Ascending aorta (tissue), 2 donors: ENCODE measurements at places on chromosomes 4 and X.

GRCh38 chr4:189809839-189810238 is 130.8 kb upstream of the FRG1 start:
- no peak for DNase-seq

- no peak for DNase-seq
Observed at GRCh38 chrX:120358737-120359456, 3.0 kb upstream of the ATP1B4 start.

DNA sequence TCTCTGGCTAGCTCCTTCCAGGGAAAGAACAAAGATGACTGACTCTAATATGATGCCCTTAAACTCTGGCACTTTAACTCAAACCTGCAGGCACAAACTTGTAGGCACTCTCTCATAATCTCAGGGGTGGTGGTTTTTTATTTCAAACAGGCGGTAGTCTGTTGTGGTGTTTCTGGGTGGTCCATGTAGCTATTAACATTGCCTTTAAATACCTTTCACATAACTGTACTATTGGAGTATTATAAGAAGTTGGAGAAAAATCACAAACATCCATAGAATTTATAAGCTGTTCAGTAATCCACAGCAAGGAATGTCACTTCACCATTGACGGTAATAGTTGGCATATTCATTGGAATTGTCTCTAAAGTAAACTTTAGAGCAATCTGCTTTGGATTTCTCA is 204.2 kb upstream of the PDE5A start:
- no peak for DNase-seq

DNA sequence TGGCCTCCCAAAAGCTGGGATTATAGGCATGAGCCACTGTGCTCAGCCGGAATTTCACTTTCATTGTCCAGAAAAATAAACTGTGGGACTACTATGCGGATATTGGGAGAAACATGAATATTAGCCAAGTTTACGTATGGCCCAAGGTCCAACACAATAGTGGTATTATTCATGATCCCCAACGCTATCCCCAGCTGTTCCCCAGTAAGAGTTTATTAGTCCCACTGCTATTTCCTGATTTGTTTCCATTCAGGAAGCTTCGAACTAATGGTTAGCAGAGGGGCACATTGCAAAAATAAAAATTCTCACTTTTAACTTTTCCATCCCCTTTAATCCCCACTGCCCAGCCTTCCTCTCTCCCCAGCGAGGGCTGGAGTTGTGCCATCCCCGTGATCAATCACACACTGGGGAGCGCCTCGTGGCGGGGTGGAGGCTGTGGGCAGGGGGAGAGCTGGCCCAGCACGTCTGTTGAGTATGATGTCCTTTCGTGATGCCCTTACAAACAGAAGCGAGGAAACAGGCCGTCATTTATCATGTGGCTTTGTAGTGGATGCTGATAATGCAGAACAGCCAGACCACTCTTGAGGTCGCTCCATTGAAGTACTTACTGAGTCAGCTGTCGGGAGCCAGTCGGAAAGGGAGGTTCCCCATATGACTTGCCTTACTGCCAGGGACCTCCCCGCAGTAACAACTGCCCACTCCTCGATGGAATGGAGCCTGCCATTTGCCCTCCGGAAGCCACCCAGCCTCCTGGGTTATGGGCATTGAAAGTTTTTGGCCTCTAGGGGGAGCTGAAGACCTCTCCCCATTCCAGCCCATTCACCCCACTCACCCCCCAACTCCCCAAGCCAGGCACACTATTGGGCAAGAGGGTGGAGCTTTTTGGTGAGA is 117.0 kb downstream of the KDR start:
- no peak for DNase-seq

DNA sequence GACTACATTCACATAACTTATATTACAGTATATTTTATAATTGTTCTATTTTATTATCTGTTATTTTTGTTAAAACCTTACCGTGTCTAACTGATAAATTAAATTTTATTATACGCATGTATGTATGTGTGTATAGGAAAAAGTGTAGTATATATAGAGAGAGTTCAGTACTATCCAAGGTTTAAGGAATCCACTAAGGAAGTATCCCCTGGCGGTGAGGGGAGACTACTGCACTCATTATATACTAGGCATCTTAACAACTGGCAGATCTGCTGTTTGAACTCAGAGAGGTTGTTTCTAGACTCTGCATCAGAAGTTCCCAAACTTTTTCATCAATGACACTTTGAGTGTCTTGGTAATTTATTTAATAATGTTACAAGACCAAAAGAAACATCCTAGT is 70.9 kb downstream of the NDST4 start:
- no peak for DNase-seq

- no peak for DNase-seq
Observed at GRCh38 chrX:109199726-109200125, 282.2 kb downstream of the GUCY2F start.

DNA sequence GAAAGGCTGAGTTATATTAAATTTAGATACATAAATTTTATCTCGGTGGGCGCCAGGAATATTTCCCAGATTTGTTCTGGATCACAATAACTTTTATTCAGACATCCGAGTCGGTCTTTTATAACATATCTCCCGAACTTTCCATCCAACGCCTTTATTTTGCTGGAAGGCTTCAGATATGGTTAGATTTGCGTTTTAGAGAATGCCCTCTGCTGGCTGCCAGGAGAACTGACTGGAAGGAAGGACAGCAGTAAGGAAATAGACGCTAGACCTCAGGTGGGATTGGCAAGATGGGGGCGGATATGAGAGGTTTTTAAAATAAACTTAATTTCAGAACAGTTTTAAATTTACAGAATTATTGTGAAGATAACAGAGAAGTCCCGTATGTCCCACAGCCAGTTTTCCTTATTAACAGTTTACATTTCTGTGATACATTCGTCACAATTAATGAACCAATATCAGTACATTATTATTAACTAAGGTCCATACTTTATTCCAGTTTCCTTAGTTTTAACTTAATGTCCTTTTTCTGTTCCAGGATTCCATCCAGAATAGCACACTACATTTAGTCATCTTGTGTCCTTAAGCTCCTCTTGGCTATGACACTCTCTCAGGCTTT is 4.6 kb upstream of the KANTR start:
- DNase-seq: no peak

DNA sequence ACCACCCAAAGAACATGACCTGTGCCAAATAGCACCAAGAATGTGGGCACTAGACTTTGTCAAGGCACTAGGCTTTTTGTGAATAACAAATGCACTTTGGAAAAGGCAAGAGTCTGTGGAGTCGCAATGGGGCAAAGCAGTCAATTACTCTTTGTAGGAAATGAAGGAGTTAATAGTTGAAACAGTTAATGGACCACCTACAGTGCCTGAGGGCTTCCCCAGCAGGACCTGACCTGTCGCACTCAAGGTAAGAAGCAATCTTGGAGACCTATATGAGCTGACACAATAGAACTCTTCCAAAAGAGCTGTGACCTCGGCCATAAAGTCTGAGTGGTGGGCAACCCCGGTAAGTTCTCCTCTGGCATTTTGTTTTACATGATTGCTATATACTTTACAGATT is 49.2 kb upstream of the CAPN6 start:
- no peak for DNase-seq

DNA sequence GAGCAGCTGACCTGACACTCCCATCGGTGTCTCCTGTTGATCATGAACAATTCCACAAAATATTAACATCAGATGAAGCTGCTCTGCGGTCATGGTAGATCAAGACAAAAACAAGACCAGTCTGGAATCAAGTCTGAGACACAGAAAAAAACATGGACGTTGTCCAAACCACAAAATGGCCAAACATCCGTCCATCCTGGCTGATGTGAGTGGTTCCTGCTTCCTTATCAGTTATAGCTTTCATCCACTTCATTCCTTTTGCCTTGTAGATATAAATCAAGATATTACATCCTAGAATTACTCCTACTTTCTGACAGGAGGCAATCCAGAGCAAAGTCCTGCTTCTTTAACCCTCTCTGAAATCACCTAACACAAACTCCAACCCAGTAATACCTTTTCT is 28.8 kb upstream of the PCSK1N start:
- DNase-seq: no peak

- DNase-seq: no peak
Observed at GRCh38 chr4:17722356-17722700, 59.1 kb downstream of the FAM184B start.

DNA sequence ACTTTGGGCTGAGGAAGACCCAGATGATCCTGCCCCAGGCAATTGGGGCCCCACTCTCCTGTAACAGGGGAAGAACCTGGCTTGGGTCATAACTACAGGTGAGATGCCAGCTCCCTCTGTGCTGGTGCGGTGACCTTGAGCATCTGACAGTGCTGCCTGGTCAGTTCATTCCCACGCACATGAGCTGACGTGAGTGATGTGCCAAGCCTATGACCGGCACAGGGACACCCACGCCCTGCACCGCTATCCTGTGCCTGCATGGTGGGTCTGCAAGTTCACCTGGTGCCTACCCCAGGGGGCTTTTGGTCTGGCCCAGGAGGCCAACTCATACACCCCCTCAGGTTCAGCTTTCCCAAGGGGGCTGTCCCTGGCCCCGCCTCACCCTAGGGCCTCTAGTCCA is 123.7 kb upstream of the PSAPL1 start:
- DNase-seq: no peak

GRCh38 chrX:51148848-51149247 is 183.8 kb upstream of the NUDT10 start:
- DNase-seq: no peak

DNA sequence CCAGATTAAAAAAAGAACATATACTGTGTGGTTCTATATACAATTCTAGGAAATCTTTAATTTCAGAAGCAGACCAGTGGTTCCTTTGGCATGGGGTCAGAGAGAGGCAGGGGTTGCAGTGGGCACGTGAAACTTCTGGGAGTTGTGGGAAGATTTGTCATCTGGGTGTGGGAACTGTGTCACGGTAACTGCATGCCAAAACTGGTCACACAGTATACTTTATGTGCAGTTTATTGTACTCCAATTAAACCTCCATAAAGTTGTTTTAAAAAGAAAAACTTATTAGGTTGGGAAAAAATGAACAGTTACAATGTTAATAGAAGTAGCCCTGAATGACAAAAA is 26.7 kb upstream of the STS start:
- DNase-seq: no peak

- DNase-seq: no peak
Observed at GRCh38 chr4:2714061-2714770, 41.9 kb downstream of the TNIP2 start.

DNA sequence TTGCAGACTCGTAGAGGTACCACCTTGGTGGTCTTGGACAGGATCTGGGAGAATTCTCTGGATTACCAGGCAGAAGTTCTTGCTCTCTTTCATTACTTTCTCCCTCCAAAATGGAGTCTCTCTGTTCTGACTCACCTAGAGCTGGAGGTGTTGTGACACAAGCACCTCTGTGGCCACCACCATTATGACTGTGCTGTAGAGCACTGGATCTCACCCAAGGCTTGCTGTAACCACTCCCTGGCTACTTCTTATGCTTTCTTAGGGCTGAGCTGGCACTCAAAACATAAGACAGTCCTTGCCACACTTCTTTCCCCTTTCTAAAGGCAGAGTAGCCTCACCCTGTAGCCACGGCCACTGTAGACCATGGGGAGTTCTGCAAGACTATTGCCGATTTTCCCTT is 296.6 kb upstream of the DIPK2B start:
- DNase-seq: no peak

- DNase-seq: no peak
Observed at GRCh38 chrX:108285918-108286317, 152.3 kb downstream of the COL4A6 start.

- no peak for DNase-seq
Observed at GRCh38 chr4:176357359-176358082, 37.8 kb downstream of the SPCS3 start.

GRCh38 chrX:24902806-24903205 is 113.0 kb downstream of the ARX start:
- no peak for DNase-seq

GRCh38 chr4:152925851-152926250 is 10.3 kb upstream of the FHDC1 start:
- DNase-seq: no peak

DNA sequence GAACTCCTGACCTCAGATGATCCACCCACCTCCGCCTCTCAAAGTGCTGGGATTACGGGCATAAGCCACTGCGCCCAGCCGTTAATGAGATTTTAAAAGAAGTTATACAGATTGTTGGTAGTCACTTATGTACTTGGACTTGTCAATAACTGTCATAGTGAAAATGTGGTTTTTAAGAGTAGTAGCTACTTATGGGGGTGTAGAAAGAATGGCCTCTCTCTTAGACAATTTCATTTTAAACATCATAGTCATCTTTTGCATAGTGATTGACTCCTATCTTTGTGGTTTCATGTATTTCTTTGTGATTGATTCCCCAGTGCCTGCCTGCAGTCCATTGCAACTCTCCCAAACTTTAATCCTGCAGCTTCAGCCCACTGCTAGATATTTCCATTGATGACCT is 17.4 kb downstream of the FAM199X start:
- no peak for DNase-seq

DNA sequence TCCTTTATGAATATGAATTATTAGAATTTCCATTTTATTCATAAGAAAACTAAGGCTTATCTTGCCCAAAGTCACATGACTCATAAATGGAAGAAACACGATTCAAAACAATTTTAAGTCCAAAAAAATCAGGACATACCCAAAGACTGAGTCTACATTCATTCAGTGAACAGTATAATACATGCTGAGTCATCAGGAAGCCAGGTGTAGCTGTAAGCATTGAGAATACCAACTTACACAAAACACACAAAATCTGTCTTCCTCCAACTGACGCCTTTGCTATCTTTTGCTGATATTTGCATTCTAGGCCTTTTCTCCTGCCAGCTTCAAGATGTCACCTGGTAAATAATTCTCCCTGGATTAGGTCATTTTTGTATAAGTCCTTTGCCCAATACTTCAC is 520.1 kb upstream of the GALNT7 start:
- no peak for DNase-seq

DNA sequence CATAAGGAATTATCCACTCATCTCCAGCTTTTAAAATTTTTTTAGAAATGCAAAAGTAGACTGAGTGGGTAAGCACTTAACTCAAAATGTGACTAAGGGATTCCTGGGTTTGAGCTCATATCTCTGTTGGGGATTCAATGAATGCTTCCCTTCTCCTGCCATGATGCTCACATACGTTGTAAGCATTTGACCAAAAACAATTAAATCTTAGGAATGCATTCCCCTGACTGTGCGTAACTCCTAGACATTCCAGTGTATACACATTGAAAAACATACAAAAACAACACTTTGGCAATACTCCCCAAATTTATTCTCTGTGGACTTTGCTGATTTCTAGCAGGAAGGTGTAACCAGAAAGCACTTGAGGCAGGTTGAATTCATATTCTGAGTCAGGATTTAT is 29.8 kb downstream of the SPANXA2 start:
- DNase-seq: no peak

DNA sequence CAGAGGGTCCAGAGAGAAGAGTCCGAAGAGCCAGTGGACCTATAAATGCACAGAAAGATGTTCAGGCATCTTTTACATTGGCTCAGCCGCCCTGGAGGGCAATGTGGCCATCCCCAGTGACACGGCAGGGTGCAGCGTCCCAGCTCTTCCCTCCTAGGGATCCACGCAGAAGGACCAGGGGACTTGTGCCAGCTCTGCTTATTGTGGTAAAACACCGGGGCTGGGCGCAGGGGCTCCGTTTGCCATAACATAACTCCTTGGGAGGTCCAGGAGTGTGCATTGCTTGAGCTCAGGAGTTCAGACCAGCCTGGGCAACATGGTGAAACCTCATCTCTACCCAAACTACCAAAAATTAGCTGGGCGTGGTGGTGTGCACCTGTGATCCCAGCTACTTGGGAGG is 70.2 kb downstream of the CPZ start:
- no peak for DNase-seq

- no peak for DNase-seq
Observed at GRCh38 chrX:102934624-102935023, 2.4 kb upstream of the RAB40AL start.

GRCh38 chr4:10172278-10172921 is 55.8 kb upstream of the WDR1 start:
- DNase-seq: no peak

GRCh38 chr4:154230091-154230490 is 261.5 kb downstream of the DCHS2 start:
- no peak for DNase-seq
